CD4-positive, alpha-beta T cell treated with Interleukin-2 at 100 ng/mL for 4 hours (primary cell): ENCODE measurements at places on chromosomes 2 and 18.

GRCh38 chr2:185757356-185757755, 18.8 kb downstream of the FSIP2 start:
- no peak for DNase-seq

- no peak for DNase-seq
Observed at GRCh38 chr2:161088658-161089350, 71.4 kb upstream of the TANK start.

GRCh38 chr2:176158186-176158591, 1.1 kb downstream of the HOXD3 start:
- DNase-seq: no peak

DNA sequence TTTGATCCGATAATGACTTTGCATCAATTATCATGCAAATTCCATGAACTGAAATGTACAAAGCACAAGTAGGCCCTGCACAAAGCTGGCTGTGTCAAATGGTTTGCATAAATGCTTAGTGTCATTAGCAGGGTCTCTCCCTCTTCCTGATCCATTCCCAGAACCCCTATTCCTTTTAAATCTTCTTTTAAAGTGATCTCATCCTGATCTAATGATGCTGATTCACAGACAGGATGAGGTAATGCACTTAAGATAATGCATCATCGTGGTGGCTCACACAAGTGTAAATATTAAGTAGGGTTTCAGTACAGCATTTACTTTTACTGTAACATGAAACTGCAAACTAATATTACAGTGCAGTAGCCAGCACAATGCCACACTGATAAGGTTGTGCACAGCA, 304.8 kb upstream of the SOX11 start:
- no peak for DNase-seq

DNA sequence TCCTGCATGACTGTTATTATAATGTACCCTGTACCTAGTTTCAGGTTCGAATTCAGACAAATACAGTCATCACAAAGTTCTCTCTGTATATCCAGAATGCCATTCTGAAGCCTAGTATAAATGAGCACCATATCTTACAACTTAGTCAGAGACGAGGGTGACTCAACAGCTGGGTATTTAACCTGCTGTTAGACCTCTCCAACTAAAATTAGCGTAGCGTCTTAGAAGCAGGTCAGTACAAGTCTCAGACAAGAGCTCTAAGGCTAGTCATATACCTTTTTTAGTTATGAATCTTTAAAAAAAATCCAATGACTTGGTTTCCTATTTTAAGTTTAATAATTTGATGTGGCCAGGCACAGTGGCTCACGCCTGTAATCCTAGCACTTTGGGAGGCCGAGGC, 74.1 kb downstream of the CABYR start:
- DNase-seq: no peak

DNA sequence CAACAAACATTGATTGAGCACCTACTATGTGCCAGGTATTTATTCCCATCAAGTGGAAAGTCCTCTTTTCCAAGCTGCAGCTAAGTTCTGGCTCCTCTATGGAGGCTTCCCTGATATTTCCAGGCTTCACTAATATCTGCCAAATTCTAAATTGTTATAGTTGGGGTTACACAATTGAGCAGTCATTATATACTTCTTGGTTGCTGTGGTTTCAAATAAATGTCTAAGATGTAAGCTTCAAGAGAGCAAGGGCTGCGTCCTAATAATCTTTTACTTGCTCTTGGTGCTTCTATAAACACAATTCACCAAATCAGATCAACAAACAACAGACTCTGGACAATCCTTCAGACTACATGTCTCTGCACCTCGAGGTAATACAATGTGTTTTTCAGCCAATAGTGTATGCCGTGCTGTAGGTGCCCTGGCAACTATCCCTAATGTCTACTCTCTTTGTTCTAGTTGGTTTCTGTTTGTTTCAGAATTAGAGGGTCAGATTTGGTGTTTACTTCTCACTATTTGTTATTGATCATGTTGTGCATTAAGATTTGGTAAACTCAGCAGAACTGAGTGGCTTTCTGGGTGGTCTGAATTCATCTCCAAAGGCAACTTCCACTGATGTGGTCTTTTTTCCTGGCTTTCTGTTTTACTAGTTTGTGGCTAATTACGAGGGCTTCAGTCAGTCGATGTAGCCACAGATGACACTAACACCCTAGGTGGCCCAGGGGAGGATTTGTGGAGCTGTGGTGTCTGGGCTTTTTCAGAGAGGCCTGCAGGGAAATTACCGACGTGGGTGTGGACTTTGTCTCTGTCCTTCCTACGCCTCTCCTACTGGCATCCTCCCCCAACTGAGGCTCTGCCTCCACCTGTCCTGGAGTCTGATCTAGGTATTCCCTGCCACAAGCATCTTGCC, 50.4 kb downstream of the CDCA7 start:
- DNase-seq: no peak

GRCh38 chr2:181252262-181253148, 204.7 kb upstream of the ITGA4 start:
- no peak for DNase-seq

DNA sequence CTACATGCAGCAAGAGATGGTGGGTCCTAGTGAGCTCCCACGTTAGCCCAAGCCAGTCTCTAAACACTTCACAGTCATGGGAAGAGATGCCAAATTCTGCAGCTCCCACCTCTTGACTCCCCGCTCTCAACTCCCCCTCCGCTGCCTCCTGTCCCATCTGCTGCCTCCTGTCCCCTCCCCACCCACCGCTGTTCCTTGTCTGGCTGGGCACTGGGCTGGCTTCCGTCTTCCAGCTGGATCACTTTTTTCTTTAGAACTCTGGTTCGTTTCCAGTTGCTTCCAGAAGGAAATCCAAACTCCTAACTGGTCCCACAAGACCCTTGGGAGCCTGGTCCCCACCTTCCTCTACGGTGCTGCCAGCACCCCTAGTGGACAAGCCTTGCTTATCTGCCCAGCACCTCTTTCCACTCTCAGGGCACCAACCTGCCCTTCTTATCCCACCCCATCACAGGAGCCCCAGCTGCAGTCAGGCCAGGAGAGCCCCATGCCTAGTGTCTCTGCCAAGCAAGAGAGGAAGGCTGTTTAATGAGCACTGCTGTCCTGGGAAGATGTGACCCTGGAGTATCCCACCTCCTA, 12.1 kb upstream of the TWIST2 start:
- DNase-seq: no peak

DNA sequence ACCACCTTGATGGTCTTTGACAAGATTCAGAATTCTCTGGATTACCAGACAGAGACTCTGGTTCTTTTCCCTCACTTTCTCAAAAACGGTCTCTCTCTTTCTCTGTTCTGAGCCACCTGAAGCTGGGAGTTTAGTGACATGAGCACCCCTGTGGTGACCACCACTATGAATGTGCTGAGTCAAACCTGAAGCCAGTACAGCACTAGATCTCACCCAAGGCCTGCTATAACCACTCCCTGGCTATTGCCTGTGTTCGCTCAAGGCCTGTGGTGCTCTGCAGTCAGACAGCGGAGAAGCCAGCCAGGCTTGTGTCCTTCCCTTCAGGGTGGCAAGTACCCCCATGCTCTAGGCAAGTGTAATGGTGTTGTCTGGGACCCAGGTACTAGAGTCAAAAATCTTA, 828.9 kb upstream of the NXPH2 start:
- DNase-seq: no peak

- DNase-seq: no peak
Observed at GRCh38 chr2:114049826-114050225, 159.9 kb downstream of the ACTR3 start.
